Lower leg skin (tissue), 4 donors: ENCODE measurements at places on chromosomes 6 and 20. TPM values are rescaled to one million over a fixed set of nuclear protein-coding genes. Genes with fewer than 3 reads are reported as not detected.

The SPATA2 gene
- total RNA-seq, result 5.9 TPM

The RAB44 gene
- total RNA-seq, result 0.23 TPM

The GTPBP2 gene
- 31.1 TPM for total RNA-seq

The CRISP2 gene
- 0.81 TPM for total RNA-seq

The PARD6B gene
- total RNA-seq, result 11.8 TPM

The LPA gene
- not detected for total RNA-seq

The GPLD1 gene
- total RNA-seq, result 69.6 TPM

- DNase-seq, result no peak
Measured at GRCh38 chr6:109490713-109491112, 7.7 kb upstream of the ZBTB24 start.

DNA sequence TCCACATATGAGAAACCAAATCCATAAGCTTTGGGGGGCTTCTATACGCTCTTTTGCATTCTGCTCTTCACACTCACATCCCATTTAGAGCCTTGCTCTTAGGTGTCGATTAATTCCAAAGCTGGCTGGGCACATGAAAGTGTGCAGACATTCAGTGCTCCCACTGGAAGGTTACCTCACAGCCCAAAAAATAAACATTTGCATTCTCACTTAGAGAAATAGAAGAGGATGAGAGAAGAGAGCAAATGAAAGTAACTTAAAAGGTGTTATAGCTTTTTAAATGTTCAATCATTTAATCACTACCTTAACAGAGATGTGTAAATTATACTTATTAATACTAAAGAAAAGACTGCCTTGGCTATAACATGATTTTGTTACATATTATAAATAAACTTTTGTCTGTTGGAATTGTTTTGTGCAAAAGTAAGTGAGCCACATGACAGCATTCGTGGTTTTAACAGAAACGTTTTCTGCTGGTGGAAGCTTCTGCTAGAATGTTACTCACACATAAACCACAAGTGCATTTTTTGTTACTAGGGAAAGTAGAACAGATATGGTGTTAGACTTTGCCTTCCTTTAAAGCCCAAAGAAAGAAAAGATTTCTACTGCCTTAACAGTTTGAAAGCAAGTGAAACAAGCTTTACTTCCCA, 116.7 kb downstream of the SIM1 start:
- no peak for DNase-seq

- DNase-seq, result no peak
Measured at GRCh38 chr6:29537714-29538403, 21.7 kb downstream of the UBD start.

GRCh38 chr20:47286681-47287080, 69.8 kb downstream of the ZMYND8 start:
- DNase-seq, result no peak

DNA sequence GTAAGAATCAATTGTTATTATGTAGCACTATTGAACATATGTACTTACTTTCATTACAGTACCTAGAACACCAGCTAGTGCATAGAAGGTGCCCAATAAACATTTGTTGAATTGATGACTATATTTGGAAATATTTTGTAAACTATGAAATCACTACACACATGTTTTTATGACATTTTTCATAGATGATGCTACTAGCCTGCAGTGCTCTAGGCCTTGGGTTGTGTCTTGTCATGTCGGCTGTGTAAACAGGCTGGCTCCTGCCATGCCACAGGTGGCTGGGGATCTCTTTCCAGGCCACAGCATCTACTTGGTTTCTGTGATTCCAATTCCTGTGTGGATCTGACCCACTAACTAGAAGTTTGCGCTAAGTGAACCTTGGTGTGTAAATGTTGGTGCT, 43.3 kb upstream of the EDN1 start:
- DNase-seq, result no peak

DNA sequence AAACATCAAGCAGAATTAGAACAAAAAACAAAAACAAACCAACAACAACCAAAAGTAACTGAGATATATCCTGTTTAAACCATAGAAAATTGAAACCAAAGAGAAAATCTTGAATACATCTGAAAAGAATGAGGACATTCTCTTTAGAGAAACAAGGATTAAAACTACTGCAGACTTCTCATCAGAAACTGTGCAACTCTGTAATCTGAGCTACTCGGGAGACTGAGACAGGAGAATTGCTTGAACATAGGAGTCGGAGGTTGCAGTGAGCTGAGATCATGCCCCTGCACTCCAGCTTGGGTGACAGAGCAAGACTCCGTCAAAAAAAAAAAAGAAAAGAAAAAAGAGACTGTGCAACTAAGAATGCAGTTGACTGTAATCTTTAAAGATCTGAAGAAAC, 153.4 kb downstream of the SYNDIG1 start:
- DNase-seq, result no peak

DNA sequence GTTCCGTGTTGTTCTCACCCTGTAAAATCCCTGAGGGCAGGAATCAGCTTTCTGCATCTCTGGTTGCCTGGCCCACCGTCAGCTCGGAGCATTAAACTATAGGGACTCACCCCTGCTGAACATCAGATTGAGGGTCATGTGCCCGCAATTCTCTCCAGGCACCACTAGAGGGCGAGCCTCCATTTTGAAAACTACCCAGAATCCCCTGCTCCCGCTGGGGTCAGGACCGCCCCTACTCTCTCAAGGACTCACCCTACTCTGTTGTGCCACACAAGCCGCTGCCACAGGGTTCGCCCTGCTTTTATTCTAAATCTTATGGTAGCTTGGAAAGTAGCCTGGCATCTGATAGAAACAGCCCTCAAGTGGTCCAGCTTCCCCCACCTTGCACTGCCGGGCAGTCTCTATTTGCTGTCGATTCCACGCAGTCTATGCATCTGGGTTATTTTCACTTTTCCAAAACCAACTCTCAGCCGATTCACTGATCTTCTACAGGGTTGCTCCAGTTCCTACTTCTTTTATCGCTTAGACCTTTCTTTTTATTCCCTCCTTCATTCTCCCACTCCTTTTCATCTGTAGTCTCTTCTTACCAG, 244.1 kb upstream of the QKI start:
- no peak for DNase-seq

GRCh38 chr20:44858606-44859360, 26.7 kb upstream of the YWHAB start:
- DNase-seq, result no peak

- no peak for DNase-seq
Measured at GRCh38 chr6:27066381-27066780, 181.1 kb upstream of the PRSS16 start.

DNA sequence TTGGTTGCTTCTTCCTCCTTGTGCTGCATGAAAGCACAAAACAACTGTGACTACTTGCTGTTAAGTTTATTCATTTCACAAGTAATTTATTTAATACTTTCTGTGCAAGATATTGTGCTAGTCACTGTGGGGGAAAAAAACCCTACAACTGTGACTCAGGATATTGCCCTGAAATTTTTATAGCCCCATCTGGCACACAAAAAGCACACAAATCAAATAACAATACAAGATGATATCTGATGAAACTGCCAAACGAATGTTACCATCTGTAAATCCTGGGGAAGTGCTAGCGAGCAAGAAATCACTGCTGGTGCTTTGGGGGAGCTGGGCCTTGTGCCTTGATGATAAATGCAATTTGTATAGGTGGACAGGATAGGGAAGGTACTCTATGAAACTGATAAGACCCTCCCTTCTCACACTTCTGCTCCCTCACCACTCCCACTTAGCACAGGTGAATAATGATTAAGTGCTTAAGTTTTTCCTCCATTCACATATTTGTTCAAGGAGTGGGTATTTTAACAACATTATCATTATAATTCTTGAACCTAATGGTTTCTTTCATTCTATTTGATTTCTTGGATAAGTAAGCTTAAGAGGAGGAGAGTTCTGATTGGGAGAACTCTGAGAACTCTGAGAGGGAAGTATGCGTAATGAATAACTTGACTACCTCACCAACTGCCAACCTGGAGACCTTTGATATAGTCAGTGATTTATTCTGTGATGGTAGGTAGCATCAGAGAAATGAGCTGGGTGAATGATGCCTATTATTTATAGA, 115.3 kb downstream of the RTN4IP1 start:
- DNase-seq, result no peak

DNA sequence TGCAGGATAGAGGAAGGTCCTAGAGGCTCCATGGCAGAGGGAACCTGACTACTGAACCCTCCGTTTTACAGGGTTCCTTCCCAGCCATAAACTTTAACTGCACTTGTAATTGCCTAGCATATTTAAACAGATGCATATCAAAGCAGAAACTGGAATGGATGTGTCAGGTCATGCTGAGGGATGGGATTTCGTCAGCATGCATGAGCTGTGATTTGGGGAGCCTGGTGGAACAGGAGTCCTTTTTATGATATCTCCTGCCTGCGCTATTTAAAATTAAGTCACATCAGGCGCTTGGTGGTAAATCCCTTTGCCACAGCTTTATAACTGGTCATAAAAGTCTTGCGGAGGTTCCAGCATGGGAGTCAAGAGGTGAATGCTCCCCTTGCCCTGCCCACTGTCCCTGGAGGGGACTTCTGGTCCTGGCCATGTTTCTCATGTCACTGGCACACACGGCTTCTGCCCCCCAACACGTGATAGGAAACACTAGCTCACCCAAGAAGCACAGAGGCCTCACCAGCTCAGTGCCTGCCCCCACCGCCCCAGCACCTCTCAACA, 26.0 kb upstream of the PCMTD2 start:
- DNase-seq, result no peak

GRCh38 chr6:84897011-84897410, 132.6 kb upstream of the TBX18 start:
- no peak for DNase-seq

- DNase-seq, result no peak
Measured at GRCh38 chr6:153059311-153059710, 56.8 kb upstream of the MTRF1L start.

- no peak for DNase-seq
Measured at GRCh38 chr6:127971386-127971785, 70.5 kb upstream of the THEMIS start.

- DNase-seq, result no peak
Measured at GRCh38 chr6:139932671-139933070, 558.2 kb upstream of the CITED2 start.

GRCh38 chr6:36818756-36819155, 20.5 kb downstream of the CPNE5 start:
- no peak for DNase-seq

- no peak for DNase-seq
Measured at GRCh38 chr6:144758602-144759001, 473.5 kb downstream of the UTRN start.

DNA sequence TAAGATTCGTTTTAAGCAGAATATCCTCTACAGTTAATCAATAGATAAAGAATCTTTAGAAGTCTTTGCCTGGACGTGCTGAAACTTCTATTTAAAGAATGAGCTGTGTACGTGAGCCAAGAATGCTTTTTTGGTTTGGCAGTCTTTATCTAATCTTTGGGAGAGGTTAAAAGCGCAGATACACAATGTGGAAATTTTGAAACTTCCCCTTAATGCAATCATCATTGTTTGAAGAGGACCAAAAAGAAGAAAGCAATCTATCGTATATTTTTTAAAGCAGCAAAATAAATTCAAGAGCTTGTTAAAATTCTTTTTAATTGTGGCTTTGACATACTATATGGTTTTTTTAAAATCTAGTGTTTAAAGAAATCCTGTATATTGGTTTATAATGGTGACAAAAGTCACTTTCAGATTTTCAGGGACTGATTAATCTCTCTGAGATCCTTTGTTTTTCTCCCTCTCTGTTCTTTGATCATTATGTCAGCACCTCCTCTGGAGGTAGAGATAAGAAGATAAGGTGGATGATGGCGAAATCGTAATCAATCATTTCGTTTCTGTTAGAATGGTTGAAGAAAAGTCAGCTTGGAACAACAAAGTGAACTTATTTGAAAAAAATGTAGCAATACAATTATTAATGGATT, 92.1 kb upstream of the FAM184A start:
- no peak for DNase-seq

- no peak for DNase-seq
Measured at GRCh38 chr20:21513181-21513663, 642 bp downstream of the NKX2-2 start.

- no peak for DNase-seq
Measured at GRCh38 chr20:36063916-36064657, 90.5 kb upstream of the EPB41L1 start.

DNA sequence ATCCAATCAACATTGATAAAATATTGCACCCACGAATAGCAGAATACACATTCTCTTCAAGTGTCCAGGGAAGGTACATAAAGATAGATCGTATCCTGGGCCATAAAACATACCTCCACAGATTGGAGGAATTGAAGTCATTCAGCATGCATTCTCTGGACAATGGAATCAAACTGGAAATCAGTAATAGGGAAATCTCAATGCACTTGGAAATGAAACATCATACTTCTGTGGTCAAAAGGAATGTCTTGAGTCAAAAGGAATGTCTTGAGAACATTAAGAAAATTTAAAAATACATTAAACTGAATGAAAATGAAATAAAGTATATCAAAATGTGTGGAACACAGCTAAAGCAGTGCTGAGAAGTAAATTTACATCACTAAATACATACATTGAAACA, 138.8 kb downstream of the TFAP2A start:
- DNase-seq, result no peak

DNA sequence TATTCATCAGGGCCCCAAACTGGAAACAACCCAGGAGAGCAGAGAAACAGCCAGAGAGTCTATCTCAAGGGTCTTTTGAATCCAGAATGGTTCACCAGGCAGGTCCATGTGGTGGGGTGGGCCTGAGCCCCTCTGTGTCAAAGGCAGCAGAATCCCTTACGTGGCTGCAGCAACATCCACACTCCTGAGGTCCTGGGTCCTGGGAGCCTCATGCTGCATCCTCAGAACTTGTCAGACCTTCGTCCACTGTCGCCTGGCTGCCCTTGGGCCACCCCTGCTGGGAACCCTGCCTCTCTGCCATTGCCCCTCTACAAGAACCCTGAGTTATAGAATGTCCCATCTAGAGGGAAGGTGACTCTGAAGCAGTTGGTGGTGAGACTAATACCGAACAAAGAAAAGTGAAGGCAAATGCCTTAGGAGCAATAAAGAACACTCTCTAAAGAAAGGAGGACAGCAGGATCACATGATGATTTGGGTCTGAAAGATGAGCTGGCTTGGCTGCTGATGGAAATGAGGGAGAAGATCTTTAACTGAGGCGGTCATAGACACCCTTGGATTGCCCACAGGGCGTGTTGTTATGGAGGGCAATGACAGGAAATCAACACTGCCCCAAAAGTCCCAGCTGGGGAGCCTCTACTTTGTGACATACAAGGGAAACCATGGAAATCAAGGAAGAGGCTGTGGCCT, 161.2 kb downstream of the SYNDIG1 start:
- no peak for DNase-seq

DNA sequence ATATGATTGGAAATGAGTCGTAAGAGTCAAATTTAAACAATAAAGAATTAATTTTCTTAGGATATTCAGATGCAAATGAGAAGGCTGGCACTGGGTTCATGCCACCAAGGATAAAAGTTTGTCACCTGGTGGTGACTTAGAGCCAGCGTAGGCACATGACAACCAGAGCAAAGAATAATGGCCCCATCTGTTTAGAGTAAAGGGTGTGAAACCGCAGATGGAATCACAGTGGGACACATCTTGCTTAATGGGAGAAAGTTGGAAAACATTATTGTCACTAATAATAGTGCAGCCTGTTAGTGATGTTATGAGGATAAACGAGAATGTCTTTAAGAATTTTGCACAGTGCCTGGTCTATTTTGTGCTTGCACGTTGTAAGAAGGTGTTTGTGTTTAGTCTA, 727.8 kb downstream of the QKI start:
- DNase-seq, result no peak
